Dermis microvascular lymphatic vessel endothelial cell (primary cell): ENCODE measurements at places on chromosomes 5 and 9. TPM values are rescaled to one million over a fixed set of nuclear protein-coding genes. Genes with fewer than 3 reads are reported as not detected.

GRCh38 chr5:138336952-138337684 is 948 bp upstream of the FAM53C start:
- DNase-seq = no peak

SH3TC2 gene
- 27.2 and 35.7 TPM in 2 replicates for total RNA-seq

NTRK2 gene
- under 0.01 TPM in 1 of 2 replicates, not detected in the other for total RNA-seq

GRCh38 chr5:157918811-157919742 is 60.1 kb upstream of the CLINT1 start:
- DNase-seq = no peak

GRCh38 chr9:136786451-136786850 is 4.7 kb upstream of the TMEM141 start:
- no peak for DNase-seq

NR5A1 gene
- not detected in 2 replicates for total RNA-seq

DNA sequence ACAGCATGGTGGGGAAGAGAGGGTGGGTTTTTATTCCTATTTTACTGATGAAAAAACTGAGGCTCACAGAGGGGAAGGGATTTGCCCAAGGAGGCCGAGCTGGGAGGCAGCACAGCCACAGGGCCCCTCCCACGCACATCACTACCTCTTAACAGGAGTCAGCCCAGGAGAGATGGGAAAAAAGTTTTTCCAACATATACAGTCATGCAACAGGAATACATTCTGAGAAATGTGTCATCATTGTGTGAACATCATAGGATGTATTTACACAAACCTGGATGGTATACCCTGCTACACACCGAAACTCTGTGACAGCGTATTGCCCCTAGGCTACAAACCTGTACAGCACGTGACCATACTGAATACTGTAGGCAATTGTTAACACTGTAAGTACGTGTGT is 11.6 kb downstream of the TRAF1 start:
- DNase-seq = no peak

DNA sequence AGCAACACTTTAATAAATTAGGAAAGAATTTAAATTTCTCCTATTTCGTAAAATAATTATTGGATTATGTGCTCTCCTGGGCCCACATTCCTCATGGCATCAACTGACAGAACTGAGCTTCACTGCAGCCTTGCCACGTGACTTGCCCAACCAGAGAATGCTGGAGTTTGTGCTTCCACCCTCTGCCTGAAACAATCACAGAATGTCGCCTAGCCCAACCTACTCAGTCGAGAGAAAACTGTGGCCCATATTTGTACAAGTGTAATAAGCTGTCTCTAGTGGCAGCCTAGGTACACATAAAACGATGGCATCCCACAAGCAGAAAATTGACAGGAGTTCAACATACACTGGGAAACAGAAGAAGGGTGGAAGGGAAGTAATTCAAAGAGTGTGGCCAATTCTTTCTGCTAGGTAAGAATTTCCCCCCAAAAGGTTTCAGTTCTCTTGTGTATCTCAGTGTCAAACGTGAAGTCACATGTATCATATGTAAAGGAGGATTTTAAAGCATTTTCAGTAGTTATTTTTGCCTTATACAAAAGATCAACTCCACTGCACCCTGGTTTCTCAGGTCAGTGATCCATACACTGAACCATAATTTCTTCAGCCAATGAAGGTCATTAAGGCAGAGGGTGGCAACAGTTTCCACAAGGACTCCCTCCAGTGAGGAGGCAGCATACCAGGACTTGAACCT is 41.7 kb downstream of the ZNF608 start:
- DNase-seq = no peak

ZFP2 gene
- total RNA-seq = 0.39 and 0.89 TPM in 2 replicates

DNA sequence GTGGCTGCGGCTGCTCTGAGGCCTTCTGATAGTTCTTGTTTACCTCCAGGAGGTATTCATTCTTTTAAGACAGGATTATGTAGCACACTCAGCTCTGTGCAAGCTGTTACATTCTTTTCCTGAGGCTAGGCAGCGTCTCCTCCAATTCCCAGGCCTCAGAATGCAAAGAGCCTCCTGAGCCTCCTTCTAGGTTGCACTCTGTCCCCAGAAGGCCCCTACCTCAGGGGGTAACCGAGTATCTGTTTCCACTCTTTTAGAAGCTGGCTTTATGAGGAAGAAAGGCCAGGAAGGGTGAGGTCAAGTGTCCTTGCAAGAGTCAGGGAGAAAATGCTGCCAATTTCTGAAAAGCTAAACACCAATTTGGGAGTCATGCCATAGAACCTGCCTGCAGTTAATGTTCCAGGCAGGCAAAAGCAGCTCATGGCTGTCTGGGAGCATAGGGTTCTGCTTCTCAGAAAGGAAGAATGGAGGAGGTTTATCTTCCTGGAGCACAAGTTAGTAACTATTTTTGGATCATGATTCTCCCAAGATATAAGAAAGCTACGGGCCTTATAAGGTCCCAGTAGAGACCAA is 178.9 kb downstream of the SEMA6A start:
- DNase-seq = no peak

- peak; percentile 46 for DNase-seq
Observed at GRCh38 chr5:34717426-34718327, 61.5 kb downstream of the RAI14 start.

- DNase-seq = peak; percentile 51
Observed at GRCh38 chr9:83920469-83920926, 734 bp downstream of the KIF27 start.

ENHO gene
- under 0.01 TPM in 1 of 2 replicates, not detected in the other for total RNA-seq

GRCh38 chr5:107467137-107467932 is 203.4 kb downstream of the EFNA5 start:
- peak; percentile 98 for DNase-seq

GRCh38 chr5:140253985-140254384 is 48.9 kb downstream of the PFDN1 start:
- DNase-seq = no peak

DNA sequence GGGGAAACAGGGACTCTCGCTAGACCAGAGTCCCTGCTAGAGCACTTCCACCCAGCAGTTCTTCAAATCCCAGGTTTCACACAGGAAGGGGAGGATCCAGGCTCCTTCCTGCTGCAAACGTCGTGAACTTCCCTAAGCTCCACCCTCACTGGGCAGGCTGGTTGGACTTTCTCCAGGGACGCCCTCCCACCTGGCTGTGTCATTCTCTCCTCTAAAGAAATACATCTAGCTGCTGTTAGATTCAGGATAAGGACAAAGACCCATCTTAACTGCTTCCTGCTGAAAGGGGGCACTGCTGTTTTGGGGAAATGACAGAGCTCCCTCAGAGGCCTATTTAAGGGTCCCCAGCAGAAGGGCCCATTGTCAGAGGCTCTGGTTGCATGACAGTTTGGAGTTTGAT is 230.7 kb downstream of the SEMA6A start:
- no peak for DNase-seq

CREB3 gene
- 35.5 and 39.9 TPM in 2 replicates for total RNA-seq

FOXD1 gene
- total RNA-seq = under 0.01 and 0.13 TPM in 2 replicates

- DNase-seq = no peak
Observed at GRCh38 chr5:118891252-118891651, 97.1 kb downstream of the DTWD2 start.

- DNase-seq = no peak
Observed at GRCh38 chr5:127074466-127074865, 1.2 kb upstream of the C5orf63 start.

GRCh38 chr5:72184408-72184807 is 77.1 kb downstream of the MAP1B start:
- no peak for DNase-seq

DRD1 gene
- not detected in 2 replicates for total RNA-seq

DNA sequence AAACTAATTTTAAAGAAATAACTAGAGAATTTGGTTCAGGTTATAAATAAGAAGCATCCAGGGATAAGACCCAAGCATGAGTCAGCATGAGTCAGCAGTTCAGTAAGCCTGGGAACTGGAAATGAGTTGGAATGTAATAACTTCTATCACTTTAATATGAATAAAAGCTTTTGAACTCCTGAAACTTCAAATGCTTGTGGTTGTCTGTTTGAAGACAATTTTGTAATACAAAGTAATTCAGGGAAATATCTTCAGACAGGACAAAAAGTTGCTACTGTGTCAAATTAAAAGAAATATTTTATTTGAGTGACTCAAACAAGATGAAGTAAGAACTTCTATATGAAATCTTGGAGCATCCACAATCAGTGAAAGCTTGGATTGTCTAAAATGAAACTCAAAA is 331.2 kb upstream of the DAB2 start:
- DNase-seq = peak; percentile 21
